ENCODE measurements at places on chromosomes 3 and 15.

GRCh38 chr3:56209982-56210751, 258.1 kb downstream of the ERC2 start:
- DNase-seq, result no peak

- DNase-seq, result no peak
These were observed 125.0 kb upstream of the MEF2A start for GRCh38 chr15:99440551-99441443.

DNA sequence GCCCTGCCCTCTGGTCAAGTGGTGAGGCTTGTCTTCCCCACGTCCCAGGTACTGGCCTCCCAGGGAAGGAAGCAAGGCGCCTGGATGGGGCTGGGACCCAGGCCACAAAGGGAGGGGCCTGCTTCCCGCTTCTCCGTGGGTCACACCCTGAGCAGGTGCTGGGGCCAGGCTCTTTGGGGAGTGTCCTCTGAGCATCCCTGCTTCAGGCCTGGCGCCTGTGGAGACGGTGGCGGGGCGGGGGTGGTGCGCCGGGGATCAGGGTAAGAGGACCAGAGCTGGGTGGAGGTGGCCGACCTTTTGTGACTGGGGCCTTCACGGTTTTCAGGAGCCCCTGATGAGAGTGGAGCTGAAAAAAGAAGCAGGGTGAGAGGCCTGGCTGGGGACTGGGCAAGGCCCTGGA, 3.6 kb downstream of the PLA2G4B start:
- no peak for DNase-seq

DNA sequence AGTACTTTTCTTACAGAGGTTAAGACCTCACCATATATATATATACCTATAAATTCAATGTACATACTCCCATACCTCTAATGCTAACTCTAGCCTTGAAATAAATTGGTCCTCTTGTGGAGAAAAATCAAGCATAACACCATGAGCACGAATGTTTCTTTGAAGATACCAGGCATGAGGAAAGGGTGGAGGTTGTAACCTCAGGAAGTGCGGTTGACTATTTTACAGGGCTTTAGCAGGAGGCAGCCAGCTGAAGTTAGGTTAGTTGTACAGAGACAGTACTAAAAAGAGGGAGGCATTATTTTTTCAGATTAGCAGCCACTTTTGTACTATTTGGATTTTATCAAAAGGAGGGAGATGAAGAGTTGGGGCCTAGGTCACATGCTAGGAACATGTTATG, 767.0 kb downstream of the OTOL1 start:
- DNase-seq, result no peak

All from activated T-cell treated with anti-CD3 and anti-CD28 coated beads for 1 hour (primary cell).